Pons (tissue), 1 donor: ENCODE measurements at places on chromosomes 13 and 19.

GRCh38 chr19:55520691-55521292 is 16.1 kb downstream of the SBK2 start:
- no peak for DNase-seq

GRCh38 chr13:99332456-99332855 is 25.3 kb upstream of the GPR183 start:
- DNase-seq, result no peak

DNA sequence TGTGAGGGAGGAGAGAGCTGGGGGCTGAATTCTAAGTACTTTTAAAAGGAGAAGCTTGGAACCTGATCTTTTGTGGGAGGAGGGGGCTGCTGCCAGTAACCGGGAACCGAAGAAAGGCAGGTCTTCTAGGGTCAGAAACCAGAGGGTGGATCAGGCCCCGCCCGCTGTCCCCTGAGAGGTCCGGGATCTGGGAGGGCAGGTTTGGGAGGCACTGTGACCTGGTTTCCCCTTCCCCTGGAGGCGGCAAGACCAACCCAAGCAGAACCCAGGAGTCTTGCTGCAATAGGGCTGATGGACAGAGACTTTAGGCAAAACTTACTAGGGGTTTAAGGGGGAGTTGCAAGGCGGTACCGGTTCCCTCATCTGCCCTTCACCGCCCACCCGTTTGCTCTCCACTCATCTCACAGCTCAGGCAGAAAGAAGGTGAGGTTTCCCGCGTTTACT is 707 bp upstream of the KLK8 start:
- no peak for DNase-seq

- no peak for DNase-seq
Observed at GRCh38 chr19:491146-491741, 5.0 kb upstream of the MADCAM1 start.

- DNase-seq, result no peak
Observed at GRCh38 chr19:13778847-13779246, 4.6 kb downstream of the C19orf53 start.

DNA sequence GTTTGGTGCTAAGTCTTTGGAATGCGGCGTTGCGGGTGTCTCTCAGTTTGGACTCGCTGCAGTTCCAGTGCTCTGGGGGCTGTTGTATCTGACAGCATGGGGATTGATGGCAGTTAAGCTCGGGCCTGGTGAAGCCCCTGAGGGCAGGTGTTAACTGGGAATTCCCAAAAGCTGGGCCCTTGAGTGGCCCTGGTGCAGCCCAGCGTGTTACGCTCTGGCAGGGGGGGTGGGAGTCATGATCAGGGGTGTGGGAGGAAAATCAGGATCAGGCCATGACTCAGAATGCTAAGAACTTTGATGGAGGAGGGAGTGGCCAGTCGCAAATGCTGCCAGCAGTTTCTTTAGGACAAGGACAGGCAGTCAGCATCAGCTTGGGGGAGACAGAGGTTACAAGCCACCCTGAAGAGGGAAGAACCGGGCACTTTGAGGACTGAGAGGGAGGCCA is 19.6 kb downstream of the AP2A1 start:
- DNase-seq, result no peak

DNA sequence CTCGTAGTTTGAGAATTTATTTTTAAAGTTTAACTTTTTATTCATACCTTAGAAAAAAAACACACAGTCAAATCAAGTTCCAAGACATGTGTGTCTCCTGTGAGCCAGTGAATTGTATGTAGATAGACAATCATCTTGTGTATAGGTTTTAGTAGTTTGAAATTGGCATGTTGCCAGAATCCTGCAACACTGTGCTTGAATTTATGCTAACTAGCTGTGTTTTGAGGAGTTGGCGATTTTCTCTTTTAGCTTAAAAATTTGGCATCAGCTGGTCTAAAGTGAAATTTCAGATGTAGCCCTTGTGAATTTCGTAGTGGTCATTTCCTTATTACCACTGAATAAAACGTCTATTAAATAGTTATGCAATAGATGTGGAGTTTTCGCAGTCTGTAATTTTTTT is 213.2 kb downstream of the ATP8A2 start:
- no peak for DNase-seq

GRCh38 chr13:113420833-113421600 is 32.3 kb downstream of the ADPRHL1 start:
- DNase-seq, result no peak

DNA sequence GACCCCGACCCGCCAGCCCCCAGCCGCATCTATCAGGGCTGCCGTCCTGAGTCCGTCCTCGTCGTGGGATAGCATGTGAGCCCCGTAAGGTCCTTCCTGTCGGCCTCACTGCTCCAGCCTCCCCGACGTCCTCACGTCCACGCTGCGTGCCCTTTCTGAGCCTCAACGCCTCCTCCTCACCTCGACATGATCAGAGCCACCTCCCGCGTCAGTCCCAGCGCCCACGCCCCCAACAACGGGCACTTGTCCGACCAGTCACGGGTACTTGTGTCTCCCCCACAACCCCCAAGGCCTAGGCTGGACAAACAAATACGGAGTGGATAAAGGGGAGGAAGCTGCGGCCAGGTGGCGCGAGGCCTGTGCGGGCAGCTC is 665 bp downstream of the ZNF497 start:
- DNase-seq, result no peak

DNA sequence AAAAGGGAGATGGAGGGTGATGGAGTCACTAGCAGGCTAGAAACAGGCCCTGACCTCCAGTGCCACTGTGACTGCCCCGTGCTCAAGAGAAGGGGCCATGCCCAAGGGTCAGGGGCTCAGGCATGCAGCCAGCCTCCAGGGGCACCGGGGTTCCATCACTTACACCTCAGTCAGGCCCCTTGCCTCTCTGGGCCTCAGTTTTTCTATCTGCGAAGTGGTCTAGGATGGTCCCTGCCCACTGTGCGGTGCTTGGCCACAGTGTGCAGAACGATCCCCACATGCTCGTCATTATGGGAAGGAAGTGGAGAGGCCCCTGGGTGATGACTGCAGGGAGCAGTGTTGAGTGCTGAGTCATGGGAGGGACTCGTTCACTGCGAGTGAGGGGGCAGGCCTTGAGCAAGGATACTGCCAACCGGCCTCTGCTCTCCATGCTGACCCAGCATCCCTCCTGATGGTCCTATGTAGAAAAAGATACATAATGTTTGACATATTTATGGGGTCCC is 23.1 kb downstream of the TMED1 start:
- DNase-seq, result peak; percentile 31

- DNase-seq, result no peak
Observed at GRCh38 chr13:33544308-33544707, 258.8 kb upstream of the STARD13 start.

DNA sequence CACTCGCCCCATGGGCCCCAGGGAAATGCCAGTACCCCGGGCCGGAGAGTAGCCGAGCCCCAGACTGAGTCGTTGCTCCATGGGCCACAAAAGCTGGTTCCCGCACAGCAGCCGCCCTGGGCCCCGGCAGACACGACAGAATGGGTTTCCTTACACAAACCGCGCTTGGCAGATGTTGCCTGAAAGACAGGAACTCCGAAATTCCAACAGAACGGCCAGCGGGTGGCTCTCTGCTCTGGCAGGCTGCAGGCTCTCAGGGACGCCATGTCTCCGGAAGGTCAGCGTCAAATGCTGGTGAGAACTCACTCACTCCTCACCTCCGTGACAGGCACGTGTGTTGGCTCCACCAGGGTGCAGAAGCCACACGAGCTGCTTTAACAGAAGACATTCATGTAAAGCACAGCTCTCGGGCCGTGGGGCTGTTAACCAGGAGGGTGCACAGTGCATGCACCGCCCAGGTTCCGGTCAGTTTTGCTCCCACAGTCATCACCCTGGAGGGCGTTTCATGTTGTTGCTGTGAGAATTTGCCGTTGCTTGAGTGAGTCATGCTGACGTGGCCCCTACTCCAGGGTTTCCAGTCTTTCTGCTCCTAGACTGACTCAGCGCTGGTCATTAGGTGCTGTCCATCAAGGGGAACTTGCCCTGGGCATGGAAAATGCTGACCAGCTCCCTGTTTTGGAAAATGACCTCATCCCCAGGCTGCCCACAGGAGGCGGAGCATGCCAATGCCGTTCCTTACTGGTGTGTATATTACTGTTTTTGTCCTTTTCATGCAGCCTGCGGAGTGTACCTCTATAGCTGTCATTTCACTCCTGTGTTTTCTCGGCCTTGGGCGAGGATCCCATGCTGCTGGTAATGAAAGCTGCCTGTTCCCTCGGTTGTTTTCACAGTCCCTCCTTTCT is 44.8 kb downstream of the ANKRD10 start:
- DNase-seq, result peak; percentile 79

GRCh38 chr19:41114132-41114531 is at the start of gene CYP2F1:
Gene CYP2F1 (plus strand): TSS chr19:41114432. CDS start chr19:41116189, 1,757 bp downstream.
- DNase-seq, result no peak

GRCh38 chr19:5261156-5261890 is 79.3 kb downstream of the PTPRS start:
- no peak for DNase-seq

- no peak for DNase-seq
Observed at GRCh38 chr19:14475251-14476073, at the start of gene PTGER1. Gene PTGER1 (minus strand): TSS chr19:14475354. CDS start chr19:14474320, 1,034 bp downstream.

GRCh38 chr13:75931116-75931515 is 295.0 kb downstream of the LMO7 start:
- DNase-seq, result no peak

DNA sequence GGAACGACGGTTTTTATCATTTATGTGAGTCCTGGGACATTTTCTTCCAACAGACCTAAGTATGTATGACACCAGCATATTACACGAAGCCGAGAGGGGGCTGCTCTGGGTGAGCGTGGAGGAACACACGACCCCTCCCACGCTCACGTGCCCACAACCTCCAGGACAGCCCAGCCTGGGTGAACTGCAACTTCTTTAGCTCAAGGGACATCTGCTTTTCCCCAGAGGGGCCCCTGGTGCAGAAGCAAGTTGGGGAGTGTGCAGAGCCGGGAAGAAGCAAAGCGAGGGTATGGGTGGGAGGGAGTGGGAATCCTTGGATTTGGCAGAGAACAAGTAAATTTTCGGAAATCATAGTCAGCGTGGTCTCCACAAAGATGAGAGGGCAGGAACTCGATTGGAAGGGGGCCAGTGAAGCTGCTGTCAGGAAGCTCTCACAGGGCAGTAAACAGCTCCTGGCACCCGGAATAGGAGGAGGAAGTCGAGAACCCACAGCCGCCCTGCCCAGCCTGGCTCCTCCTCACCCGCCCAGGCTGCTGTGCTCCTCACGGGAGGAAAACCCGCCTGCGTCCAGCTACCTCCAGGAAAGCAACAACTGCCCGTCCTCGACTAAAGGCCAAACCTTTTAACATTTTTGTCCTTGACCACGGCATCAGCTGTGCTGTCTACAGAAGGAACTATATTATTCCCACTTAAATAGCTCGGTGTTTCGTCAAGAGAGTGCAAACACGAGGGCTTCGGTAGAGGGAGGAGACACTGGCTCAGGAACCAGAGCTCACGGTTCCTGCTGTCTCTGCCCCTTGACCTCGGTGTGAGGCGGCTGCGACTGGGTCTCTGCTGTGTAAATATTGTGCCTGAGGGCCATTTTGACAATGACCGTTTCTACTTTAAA is 17.2 kb upstream of the CFAP97D2 start:
- peak; percentile 52 for DNase-seq

- no peak for DNase-seq
Observed at GRCh38 chr13:47216176-47216822, 319.4 kb upstream of the HTR2A start.

- DNase-seq, result no peak
Observed at GRCh38 chr19:57135797-57136196, 9.2 kb downstream of the ZIM3 start.

DNA sequence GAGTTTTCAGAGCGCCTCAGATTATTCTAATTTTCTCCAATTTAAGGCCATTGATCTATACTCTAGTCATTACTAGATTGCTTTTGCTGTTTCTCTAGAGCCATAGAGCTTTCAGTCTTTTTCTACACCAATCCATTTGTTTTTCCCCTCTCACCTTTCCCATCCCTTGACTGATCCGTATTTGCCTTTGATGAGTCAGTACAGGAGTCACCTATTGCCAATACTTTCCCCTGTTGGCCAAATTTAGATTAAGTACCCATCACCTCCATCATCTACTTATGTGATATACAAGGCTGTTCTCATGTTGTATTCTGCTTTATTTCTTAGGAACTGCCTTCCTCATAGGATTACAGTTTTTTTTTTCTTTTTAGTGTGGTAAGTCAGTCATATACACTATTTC is 463.2 kb downstream of the KLF12 start:
- DNase-seq, result no peak

DNA sequence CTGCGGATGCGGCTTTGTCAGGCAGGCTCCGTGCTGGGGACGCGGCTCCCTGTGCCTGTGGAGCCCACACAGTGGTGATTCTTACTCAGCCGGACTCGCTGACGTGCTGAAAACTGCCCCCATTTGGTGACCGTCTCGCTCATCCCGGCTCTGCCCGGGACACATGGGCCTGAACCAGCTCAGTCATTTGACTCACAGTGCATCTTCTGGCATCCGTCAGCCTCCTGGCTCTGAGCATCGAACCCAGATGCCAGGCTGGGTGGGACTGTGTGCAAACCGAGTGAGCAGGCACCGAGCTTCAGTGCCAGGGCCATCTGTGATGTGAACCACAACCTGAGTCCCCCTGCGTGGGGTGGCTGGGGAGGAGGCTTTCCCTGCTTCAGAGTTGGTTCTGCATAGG is 5.5 kb downstream of the GCDH start:
- DNase-seq, result no peak

GRCh38 chr19:2332341-2333026 is 4.0 kb downstream of the SPPL2B start:
- no peak for DNase-seq

GRCh38 chr13:93755341-93755740 is 528.7 kb downstream of the GPC6 start:
- no peak for DNase-seq

DNA sequence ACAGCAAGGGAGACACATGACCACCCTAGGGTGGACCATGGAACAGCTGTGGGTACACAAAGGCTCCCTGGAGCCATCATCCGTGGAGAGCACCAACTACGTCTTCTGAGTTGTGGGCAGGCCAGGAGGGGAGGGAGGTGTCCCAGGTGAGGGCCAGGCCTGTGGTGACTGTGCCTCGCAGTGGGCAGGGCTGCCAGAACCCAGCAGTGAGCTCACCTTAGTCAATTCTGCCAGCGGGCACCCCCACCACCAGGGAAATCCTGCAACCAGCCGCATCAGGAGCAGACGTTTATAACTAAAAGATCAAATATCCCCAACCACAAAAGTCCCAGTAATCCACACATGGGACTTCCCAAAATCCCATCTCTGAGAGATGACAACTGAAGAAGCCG is 19.6 kb downstream of the ELL start:
- DNase-seq, result no peak

GRCh38 chr13:39784347-39784746 is 128.9 kb downstream of the COG6 start:
- DNase-seq, result no peak
